DMS 273 treated with DMSO at 0.1 percent for 48 hours (cell line): ENCODE measurements at places on chromosomes 11 and 22.

- no peak for DNase-seq
Measured at GRCh38 chr11:35963911-35964310, 20.0 kb downstream of the LDLRAD3 start.

DNA sequence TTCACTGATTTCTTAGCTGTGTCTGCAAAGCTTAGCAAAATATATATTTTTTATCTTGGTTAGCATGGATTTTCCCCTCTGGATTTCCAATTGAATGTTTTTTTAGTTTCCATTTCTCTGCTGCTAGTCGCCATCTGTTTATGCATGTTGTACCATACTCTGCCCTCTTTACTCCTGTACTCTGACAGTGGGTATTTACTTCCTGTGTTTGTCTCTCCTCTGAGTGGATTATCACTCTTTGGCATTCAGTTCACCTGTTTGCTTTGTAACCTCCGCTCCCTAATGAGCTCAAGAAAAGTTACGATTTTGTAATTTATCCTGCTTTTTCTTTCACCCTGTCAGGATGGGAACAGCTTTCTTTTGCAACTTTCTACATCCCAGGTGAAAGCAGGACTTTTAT lies 59.1 kb downstream of the PDHX start:
- DNase-seq, result no peak

- DNase-seq, result no peak
Measured at GRCh38 chr11:117303101-117303500, 12.0 kb downstream of the BACE1-AS start.

- no peak for DNase-seq
Measured at GRCh38 chr22:33492210-33492651, 428.0 kb downstream of the LARGE1 start.

GRCh38 chr11:64322925-64323260 lies 5.0 kb downstream of the PRDX5 start:
- no peak for DNase-seq

GRCh38 chr11:94647926-94648325 lies 80.8 kb downstream of the PIWIL4 start:
- no peak for DNase-seq
